ENCODE measurements at places on chromosomes 7 and 10.

DNA sequence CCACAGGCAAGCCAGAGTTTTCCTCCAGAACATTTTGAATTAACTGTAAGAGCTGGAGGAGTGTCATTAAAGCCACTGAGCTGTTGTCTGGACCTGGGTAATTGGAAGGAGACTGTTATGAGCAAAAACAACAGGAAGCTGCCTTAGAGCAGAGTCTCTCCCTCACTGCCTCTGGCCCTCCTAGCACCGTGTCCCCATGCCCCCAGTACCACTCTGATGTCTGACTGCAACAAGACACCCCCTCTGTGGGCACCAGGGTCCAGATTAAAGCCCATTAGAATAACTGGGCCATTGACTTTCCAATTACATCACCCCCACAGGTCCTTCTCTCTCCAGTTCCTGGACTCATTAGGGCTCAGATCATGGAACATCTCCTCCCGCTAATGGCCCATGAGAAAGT lies 216.3 kb downstream of the USP6NL start:
- no peak for DNase-seq

DNA sequence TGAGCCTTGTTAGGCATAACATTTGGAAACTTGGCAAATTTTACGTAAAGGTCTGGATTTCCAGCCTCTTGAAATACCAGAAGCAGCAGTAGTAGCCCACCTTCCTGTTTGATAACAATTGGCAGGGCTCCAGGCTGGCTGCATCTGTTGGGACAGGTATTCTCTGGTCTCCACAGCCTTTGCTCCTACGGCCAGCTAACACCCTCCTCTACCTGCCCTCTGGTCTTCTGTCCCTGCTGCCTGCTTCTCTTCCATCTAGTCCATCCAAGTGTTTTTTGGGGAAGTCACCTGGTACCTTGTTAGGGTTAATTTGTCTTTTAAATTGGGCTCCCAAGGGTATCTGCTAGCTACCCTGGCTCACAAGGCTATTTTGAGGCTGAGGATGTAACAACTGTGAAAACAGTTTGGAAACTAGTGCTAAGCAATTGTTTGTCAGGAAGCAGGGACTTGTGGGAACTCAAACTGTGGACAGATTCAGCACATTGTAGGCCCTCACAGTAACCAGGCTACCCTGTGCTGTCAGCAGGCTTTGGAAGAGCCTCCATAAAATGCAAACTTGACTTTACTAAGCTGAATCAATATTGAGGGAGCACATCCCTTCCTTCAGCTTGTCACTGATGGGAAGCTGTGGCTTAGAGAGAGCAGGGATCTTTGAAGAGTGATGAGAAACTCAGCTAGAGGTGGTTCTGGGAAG lies 8.5 kb downstream of the RPS24 start:
- no peak for DNase-seq

- no peak for DNase-seq
Observed at GRCh38 chr7:36895192-36895591, 170.9 kb upstream of the AOAH start.

DNA sequence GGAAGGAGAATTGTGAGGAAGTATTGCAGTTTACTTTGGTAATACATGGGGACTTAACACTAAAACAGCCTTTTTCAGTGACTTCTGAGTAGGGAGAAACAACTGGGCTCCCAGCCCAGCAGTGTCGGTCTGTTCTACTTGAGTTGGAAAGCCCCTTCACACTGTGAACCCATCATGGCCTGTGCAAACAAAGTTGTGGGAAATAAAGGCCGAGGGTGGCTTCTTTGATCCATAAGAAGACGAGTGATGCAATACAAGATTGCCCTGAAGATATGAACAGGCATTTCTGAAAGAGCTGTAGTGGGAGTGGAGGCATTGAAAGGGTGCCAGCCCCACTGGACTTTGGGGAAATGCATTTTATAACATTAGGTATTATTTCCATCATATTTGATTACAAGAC lies 28.3 kb downstream of the C10orf120 start:
- no peak for DNase-seq

GRCh38 chr7:152025937-152026890 lies 740 bp downstream of the GALNT11 start:
- DNase-seq: no peak

GRCh38 chr10:14758994-14759664 lies 15.6 kb downstream of the FAM107B start:
- no peak for DNase-seq

- DNase-seq: peak; percentile 49
Observed at GRCh38 chr7:36037121-36037662, 115.9 kb upstream of the EEPD1 start.

DNA sequence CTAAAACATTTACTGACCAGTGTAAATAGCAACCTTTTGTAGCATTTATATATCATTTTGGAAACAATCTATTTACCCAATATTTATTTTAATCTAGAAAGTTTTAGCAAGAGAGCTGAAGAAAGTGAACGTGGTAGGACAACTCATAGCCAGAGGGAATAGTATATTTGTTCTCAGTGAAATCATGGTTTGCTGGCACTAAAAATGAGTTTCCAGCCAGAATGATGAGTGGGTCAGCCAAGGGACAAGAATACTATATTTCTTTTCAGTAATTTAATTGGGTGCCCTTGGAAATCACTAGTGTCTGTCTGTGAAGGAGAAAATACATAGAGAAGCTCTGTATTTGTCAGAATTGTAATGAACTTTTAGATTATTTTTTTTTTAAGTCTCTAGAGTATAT lies 74.9 kb downstream of the MINPP1 start:
- DNase-seq: no peak

- no peak for DNase-seq
Observed at GRCh38 chr10:114624951-114625780, 32.9 kb downstream of the ABLIM1 start.

- no peak for DNase-seq
Observed at GRCh38 chr10:131810805-131811629, 89.8 kb upstream of the PPP2R2D start.

DNA sequence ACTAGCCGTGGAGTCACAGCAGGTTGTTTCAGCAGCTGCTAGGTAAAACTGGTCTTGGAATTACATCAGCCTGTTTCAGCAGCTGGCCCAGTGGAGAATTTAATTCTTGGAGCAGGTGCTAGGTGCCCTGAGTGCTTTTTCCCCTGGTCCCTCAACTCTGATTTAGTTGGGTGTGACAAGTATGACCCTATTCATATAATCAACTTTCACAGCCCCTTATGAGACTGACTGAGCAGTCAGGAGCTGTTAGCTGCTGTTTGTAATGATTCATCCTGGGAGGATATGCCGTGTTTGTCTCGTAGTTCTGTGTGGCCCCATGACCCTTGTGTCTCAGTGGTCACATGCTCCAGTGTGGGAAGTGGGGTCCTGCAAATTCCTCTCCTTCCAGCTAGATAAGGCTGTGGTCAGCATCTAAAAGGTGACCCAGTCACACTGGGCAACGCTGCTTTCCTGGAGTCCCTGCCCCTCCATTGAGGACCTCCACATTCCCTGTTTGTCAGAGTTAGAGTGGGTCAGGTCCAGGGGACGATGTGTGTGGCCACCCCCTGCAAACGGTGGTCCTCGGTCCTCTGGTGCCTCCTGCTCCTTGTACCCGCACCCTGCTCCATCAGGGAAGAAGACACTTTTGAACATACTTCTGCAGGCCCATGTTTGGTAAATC lies 28.3 kb downstream of the TBATA start:
- DNase-seq: no peak

GRCh38 chr10:132676193-132676891 lies 109.6 kb downstream of the NKX6-2 start:
- no peak for DNase-seq

DNA sequence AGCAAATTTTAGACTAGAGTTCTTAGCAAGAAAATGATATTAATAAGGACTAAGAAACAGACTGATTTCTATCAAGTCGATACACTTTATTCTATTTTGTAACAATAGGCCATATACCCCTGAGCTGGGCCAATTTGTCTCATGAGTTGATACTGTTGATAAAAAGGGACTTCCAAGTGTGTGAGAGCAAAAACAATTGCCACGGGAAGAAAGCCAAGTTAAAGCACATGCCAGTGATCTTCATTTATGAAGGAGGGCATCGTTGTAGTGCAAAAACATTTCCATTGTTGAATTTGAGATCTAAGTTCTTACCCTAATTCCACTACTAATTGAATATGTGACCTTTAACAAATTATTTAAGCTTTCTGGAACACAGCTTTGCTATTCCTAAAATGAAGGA lies 119.9 kb downstream of the CNOT4 start:
- no peak for DNase-seq

DNA sequence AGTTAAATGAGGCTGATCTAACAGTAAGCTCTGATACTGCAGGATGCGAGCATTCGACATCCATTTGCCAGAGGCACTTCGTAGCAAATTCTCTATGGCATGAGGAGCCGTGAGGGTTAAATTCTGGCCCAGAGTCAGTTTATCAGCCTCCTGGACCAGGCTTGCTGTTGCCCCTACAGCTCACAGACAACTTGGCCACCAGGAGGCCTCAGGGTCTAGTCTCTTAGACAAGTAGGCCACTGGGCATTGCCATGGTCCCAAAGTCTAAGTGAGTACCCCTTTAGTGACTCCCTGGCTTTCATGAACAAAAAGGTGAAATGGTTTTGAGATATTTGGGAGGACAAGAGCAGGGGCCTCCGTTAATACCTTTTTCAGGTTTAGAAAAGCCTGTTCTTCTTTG lies 178.0 kb upstream of the MBL2 start:
- DNase-seq: no peak

- DNase-seq: no peak
Observed at GRCh38 chr10:6473901-6474370, 106.1 kb downstream of the PRKCQ start.

DNA sequence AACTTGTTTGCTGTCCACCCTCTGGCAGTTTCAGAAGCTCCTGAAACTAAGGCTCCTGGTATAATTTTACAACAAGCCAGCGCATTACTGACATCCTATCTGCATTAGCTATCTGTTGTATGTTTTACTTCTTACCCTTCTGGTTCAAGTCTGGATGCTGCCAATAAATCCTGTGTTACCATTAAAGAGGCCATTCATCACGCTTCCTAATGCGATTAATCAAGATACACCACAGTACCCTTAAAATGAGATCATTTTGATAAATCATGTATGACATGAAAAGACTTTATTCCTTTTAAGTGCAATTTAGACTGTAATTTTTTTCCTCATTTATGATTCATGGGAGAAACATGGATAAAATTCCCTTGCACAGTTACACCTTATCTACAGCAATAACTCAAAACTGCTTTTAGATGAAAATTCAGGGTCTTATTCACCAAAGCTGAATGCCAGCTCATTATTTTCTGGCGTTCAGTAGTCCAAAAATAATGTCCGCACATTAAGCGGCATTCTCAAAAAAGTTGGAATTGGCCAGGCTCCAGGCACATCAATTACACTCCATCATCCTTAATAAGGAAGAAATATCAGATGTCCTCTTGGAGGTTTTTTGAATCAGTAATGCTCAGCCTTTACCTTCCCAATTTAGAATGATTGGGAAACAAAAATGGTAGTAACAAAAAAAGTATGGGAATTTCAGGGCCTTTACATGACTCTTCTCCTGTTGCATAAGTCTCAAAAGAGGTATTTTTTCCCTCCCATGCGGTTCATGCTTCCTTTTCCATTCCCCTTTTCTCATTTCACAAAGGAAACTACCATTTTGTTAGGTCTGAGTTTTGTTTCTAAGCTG lies 878.5 kb downstream of the LRMDA start:
- no peak for DNase-seq

DNA sequence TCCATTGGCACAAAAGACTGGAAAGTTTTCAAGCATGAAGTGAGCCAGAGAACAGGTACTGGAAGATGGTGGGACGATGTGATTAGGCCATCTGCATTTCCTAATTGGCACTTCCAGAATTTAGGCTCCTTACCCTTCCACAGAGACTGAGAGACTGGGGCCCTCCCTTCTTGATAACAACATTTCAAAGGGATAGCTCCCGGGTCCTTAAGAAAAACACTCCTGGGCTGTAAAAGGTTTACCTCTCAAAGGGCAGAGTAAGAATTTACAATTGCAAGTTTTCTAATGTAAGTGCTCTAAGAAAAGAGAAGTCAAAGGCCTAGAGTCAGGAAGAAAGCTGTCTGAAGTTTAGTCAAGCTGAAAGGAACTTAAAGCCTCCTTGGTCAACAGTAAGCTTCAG lies 559.5 kb upstream of the C7orf33 start:
- no peak for DNase-seq

GRCh38 chr7:149770728-149771636 lies 2.4 kb downstream of the ZNF467 start:
- DNase-seq: peak; percentile 28

DNA sequence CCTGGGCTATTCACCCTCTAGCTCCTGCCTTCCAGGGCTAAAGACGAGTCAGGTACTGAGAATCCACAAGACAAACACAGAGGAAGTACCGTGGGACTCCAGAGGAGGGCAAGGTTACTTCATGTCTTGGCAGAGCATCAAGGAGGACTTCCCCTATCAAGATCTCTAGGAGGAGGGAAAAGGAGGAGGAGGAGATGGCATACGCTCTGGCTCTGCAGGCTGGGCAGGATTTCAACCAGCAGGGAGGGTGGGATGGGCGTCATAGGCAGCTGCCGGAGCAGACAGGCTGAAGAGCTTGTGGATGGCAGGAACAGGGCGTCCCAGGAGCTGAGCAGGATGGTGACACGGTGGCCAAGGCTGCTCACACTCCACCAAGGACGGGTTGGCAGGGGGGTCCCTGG lies 21.3 kb downstream of the MDH2 start:
- DNase-seq: no peak

- no peak for DNase-seq
Observed at GRCh38 chr10:10816447-10816846, 201.2 kb upstream of the CELF2 start.

DNA sequence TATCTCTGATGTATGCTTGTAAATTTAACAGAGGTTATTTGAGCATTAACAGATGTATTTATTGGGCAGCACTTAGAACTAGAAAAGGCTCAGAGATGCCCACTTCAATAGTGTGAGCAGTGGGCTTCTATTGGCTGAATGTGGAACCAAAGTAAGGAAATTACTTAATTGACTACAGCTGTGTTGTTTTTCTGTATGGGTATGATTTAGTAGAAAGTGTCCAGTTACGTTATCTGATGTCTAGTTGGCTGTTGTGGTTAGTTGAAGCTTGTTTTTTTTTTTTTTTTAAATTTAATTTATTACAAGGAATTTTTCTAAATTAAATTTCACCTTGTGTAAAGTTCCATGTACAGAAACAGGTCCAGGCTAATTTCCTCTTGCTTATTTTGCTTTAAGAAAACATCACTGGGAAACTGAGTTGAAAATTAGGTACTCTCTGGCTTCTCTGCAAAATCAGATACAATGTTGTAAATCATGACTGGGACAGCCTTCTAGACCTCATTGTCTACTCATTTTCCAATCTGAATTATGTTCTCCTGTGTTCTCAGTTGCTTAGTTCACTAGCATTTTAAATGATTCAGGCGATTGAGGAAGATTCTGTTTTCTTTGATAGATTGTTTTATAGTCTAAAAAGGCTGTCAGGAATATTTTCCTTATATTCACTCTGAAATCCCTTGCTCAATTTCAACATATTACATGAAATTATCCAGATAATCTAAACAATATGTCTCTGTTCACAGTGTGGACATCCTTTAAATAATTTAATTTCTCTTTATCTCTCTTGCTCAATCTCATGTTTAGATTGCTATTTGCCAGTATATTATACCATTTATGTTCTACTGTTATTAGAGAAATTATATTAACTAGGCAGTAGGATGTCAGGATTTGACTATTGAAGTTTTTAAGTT lies 53.0 kb downstream of the PHF14 start:
- no peak for DNase-seq

Measured in endothelial cell (in vitro differentiated cells).